ENCODE measurements at places on chromosomes 1 and 21. TPM values are rescaled to one million over a fixed set of nuclear protein-coding genes. Genes with fewer than 3 reads are reported as not detected.

GRCh38 chr1:61742620-61743430, 545 bp downstream of the PATJ start:
- no peak for DNase-seq
- H3K27me3 ChIP-seq: no peaks in the 10 kb centered on the region
- no peaks in the 10 kb centered on the region for H3K36me3 ChIP-seq
- H3K27ac ChIP-seq: peak overlapping the region; percentile 91

DNA sequence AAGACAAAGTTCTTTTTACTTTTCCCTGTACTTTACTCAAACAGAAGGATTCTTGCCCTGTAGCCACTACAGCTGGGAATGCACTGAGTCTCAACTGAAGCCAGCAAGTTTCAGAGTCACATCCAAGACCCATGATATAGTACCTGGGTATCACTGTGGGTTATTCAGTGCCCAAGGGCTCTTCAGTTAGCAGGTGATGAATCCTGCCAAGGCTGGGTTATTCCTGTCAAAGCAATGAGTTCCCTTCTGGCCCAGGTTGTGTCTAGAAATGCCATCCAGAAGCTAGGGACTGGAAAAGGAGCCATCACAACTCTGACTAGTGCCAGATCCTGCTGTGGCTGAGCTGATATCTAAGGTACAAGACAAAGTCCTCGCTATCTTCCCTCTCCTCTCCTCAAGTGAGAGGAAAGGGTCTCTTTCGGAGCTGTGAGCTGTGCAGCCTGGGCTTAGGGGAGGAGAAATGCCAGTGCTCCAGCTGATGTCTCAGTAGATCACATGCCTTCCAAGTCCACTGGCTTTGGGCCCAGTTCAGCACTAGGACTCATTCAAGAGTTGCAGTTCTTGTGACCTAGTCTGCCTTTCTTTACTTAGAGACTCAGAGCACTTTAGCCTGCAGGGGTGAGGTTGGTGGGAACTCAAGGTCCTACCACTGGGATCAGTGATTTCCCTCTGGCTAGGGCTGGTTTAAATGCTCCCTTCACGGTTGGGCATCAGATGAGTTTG, 369.4 kb downstream of the TBX15 start:
- DNase-seq: no peak
- H3K27me3 ChIP-seq: no peaks in the 10 kb centered on the region
- H3K4me1 ChIP-seq: no peaks in the 10 kb centered on the region

DNA sequence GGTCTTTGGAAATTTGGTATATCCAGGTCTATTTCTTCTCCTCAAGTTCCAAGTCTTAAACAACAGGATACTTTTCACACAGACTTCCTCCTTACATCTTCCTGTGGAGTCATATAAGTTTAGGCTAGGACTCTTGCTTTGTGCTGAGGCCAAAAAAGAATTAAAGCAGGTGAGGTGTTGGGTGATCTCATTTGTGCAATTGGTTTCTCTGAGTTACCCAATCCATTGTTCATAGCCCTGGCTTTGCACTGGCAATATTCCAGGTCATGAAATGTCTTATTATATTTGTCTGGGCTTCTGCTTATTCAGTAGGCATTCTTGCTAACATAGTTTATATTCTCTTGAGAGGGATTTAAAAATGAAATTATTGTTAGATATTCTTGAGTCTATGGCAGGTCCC, 14.1 kb upstream of the KIAA0040 start:
- no peak for DNase-seq
- no peaks in the 10 kb centered on the region for H3K4me1 ChIP-seq
- H3K27ac ChIP-seq: no peak overlapping the region
- no peak overlapping the region for H3K4me3 ChIP-seq
- no peaks in the 10 kb centered on the region for H3K36me3 ChIP-seq

GRCh38 chr1:229380536-229381160, 37.8 kb upstream of the CCSAP start:
- no peaks in the 10 kb centered on the region for H3K27me3 ChIP-seq
- DNase-seq: no peak
- H3K4me3 ChIP-seq: no peak overlapping the region
- H3K27ac ChIP-seq: no peak overlapping the region
- no peaks in the 10 kb centered on the region for H3K4me1 ChIP-seq

GRCh38 chr1:245687636-245688535, 533.1 kb downstream of the KIF26B start:
- H3K4me1 ChIP-seq: no peaks in the 10 kb centered on the region
- H3K36me3 ChIP-seq: no peaks in the 10 kb centered on the region
- 0 out of 2 replicates have a peak, but pooled peaks cover 5% of the 10 kb centered on the region for H3K27me3 ChIP-seq

GRCh38 chr1:230232371-230232771, 165.3 kb downstream of the GALNT2 start:
- H3K36me3 ChIP-seq: no peaks in the 10 kb centered on the region
- H3K4me1 ChIP-seq: no peaks in the 10 kb centered on the region
- no peak for DNase-seq
- no peaks in the 10 kb centered on the region for H3K27me3 ChIP-seq
- no peak overlapping the region for H3K4me3 ChIP-seq
- H3K27ac ChIP-seq: no peak overlapping the region

GRCh38 chr1:27284425-27285273, 37.3 kb upstream of the TMEM222 start:
- H3K27me3 ChIP-seq: no peaks in the 10 kb centered on the region
- no peaks in the 10 kb centered on the region for H3K4me1 ChIP-seq
- H3K4me3 ChIP-seq: no peak overlapping the region
- H3K36me3 ChIP-seq: no peaks in the 10 kb centered on the region
- no peak overlapping the region for H3K27ac ChIP-seq

GRCh38 chr1:189708674-189709073, 769.0 kb downstream of the BRINP3 start:
- H3K4me1 ChIP-seq: no peaks in the 10 kb centered on the region
- H3K27me3 ChIP-seq: no peaks in the 10 kb centered on the region
- no peak overlapping the region for H3K4me3 ChIP-seq
- peak; percentile 7 for DNase-seq

DNA sequence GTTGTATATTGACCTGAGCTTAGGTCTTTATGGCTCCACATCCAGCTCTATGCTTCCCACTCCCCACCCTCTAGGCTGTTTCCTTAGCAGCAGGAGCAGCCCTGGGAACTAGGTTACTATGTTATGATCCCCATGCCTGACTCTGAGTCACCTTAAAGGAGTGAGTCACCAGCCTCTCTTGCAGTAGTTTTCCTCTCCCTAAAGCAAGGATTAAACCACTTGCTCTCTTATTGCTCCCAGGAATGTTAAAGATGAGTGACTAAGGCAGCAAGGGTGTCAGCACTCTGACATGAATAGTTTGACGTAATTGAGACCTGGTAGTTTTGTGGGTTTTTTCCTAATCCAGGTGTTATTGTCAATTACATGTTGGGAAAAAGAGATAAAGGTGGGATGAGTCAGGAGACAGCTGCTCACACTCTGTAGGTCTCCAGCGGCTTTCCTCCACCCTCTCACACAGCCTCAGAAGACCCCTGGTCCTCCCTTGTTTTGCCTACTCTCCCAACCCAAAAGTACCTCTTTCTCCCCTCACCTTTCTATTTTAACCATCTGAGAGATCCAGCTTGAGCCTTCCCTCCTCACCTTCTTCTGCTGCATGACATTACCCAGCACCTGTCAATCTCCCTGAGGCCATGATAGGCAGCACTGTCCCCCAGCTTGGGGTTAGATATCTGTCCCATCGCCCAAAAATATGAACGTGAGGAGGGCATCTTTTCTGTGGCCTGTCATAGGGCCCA, 369.1 kb upstream of the VAMP3 start:
- H3K27me3 ChIP-seq: no peaks in the 10 kb centered on the region
- H3K4me1 ChIP-seq: peaks cover 24% of the 10 kb centered on the region
- H3K36me3 ChIP-seq: no peaks in the 10 kb centered on the region
- peak; percentile 97 for DNase-seq
- H3K27ac ChIP-seq: peak overlapping the region; percentile 36

GRCh38 chr1:157114183-157115121, 14.8 kb upstream of the ETV3L start:
- H3K36me3 ChIP-seq: no peaks in the 10 kb centered on the region
- H3K4me3 ChIP-seq: no peak overlapping the region
- no peaks in the 10 kb centered on the region for H3K4me1 ChIP-seq
- H3K27me3 ChIP-seq: peaks cover 7% of the 10 kb centered on the region
- H3K27ac ChIP-seq: no peak overlapping the region

GRCh38 chr1:89523572-89524368, 859 bp upstream of the LRRC8B start:
- H3K4me3 ChIP-seq: peak overlapping the region; percentile 94
- DNase-seq: peak; percentile 40
- H3K36me3 ChIP-seq: no peaks in the 10 kb centered on the region
- peak overlapping the region; percentile 89 for H3K27ac ChIP-seq
- H3K27me3 ChIP-seq: no peaks in the 10 kb centered on the region

GRCh38 chr21:14616380-14617039, 70.4 kb upstream of the SAMSN1 start:
- no peaks in the 10 kb centered on the region for H3K4me1 ChIP-seq
- H3K27ac ChIP-seq: no peak overlapping the region

GRCh38 chr1:59393211-59394180, 96.6 kb downstream of the FGGY start:
- H3K36me3 ChIP-seq: no peaks in the 10 kb centered on the region
- no peaks in the 10 kb centered on the region for H3K27me3 ChIP-seq
- H3K27ac ChIP-seq: no peak overlapping the region
- no peak for DNase-seq
- H3K4me1 ChIP-seq: peaks cover 3% of the 10 kb centered on the region

GRCh38 chr1:89728381-89728780, 92.5 kb upstream of the LRRC8D start:
- no peaks in the 10 kb centered on the region for H3K36me3 ChIP-seq
- H3K27me3 ChIP-seq: no peaks in the 10 kb centered on the region
- H3K4me3 ChIP-seq: no peak overlapping the region

- DNase-seq: no peak
- H3K36me3 ChIP-seq: no peaks in the 10 kb centered on the region
- no peak overlapping the region for H3K27ac ChIP-seq
- H3K27me3 ChIP-seq: no peaks in the 10 kb centered on the region
- H3K4me1 ChIP-seq: no peaks in the 10 kb centered on the region
- H3K4me3 ChIP-seq: no peak overlapping the region
These were observed 371.6 kb upstream of the RUNX1 start for GRCh38 chr21:35420656-35421055.

GRCh38 chr21:42189860-42190485, 29.0 kb upstream of the ABCG1 start:
- no peaks in the 10 kb centered on the region for H3K36me3 ChIP-seq
- H3K27ac ChIP-seq: no peak overlapping the region
- no peaks in the 10 kb centered on the region for H3K4me1 ChIP-seq
- no peaks in the 10 kb centered on the region for H3K27me3 ChIP-seq
- DNase-seq: no peak

DNA sequence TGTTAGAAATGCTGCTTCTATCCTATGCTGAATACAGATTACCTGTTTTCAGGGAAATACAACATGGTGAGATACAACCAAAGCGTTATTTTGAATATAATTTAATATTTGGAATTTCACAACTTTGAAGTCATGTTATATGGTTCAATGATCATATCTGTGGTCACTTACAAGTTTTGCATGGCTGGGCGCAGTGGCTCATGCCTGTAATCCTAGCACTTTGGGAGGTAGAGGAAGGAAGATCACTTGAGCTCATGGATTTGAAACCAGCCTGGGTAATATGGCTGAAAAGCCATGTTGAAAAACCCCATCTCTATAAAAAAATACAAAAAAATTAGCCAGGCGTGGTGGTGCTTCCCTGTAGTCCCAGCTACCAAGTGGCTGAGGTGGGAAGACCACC, 57.9 kb downstream of the DOP1B start:
- no peak overlapping the region for H3K27ac ChIP-seq
- H3K4me3 ChIP-seq: no peak overlapping the region
- DNase-seq: no peak
- H3K27me3 ChIP-seq: no peaks in the 10 kb centered on the region

- no peaks in the 10 kb centered on the region for H3K27me3 ChIP-seq
- H3K4me1 ChIP-seq: peaks cover 14% of the 10 kb centered on the region
- H3K36me3 ChIP-seq: no peaks in the 10 kb centered on the region
- DNase-seq: no peak
- no peak overlapping the region for H3K27ac ChIP-seq
These were observed 4.1 kb upstream of the REG4 start for GRCh38 chr1:119815361-119815760.

DNA sequence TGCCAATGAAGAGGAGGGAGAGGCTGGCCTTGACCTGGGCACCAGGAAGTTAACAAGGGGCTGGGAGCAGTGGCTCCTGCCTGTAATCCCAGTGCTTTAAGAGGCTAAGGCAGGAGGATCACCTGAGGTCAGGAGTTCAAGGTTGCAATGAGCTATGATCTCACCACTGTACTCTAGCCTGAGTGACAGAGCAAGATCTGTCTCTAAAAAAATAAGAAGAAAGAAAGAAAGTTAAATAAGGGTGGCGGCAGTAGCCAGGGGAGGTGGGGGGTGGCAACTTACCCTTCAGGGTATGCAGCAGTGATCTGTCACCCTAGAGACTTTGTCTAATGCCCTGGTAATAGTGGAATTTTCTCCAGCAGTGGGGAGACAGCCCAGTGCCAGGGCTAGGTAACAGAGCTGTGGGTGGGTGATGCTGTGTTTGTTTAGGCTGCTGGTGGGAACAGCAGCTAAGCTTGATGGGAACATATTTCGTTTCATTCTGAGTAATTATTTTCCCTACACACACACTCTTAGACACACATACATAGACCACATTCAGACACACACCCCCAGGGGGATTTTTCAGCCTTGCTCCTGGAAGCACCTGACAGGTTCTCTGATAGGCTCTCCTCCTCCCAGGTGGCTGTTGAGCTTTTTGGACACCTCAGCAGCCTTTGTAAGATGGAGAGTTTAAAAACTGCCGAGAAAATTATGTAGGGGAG, 11.3 kb upstream of the SYT6 start:
- H3K4me1 ChIP-seq: no peaks in the 10 kb centered on the region
- H3K27ac ChIP-seq: no peak overlapping the region
- peaks cover 24% of the 10 kb centered on the region for H3K27me3 ChIP-seq
- H3K36me3 ChIP-seq: no peaks in the 10 kb centered on the region
- DNase-seq: no peak
- H3K4me3 ChIP-seq: no peak overlapping the region

GRCh38 chr1:241356519-241357365, at the start of gene RGS7:
Gene RGS7, minus strand, starts transcription at chr1:241357205.
- H3K36me3 ChIP-seq: no peaks in the 10 kb centered on the region
- no peak within 1 kb of the TSS for H3K27ac ChIP-seq
- DNase-seq: no peak

The ACBD6 gene
- total RNA-seq: 43.2 TPM

The NOS1AP gene
- 5.3 TPM for total RNA-seq

The SLC9A1 gene
- 21.7 TPM for total RNA-seq

The PRPF38B gene
- total RNA-seq: 46.4 TPM

The ACOT11 gene
- total RNA-seq: 31.1 TPM

The PLPPR5 gene
- total RNA-seq: not detected

The NR1I3 gene
- total RNA-seq: not detected

The LYPD8 gene
- not detected for total RNA-seq

The FYB2 gene
- total RNA-seq: not detected

Measured in HCT116 (cell line).